Karpas-422 (cell line): ENCODE measurements at places on chromosomes 4 and X. TPM values are rescaled to one million over a fixed set of nuclear protein-coding genes. Genes with fewer than 3 reads are reported as not detected.

DNA sequence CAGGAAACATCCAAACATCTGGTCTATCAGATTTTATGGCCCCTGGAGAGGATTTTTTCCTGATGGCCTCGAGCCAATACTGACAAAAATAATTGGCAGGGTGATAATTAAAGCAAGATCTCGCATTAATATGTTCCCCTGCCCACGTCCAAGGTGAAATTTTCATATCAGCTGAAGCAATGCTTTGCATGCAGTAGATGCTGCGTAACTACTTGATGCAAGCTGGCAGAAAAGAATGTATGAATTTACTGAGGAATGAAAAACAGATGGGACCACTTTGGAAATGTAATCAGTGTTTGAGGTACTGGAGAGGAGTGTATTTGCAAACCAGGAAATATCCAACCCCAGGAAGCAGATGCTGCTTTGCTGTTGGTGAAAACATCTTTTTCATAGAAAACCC, 36.8 kb upstream of the REST start:
- H3K4me1 ChIP-seq, result peaks cover 3% of the 10 kb centered on the region; the same call in 1 of the 2 replicates
- DNase-seq, result no peak
- no peaks in the 10 kb centered on the region for H3K36me3 ChIP-seq
- no peak overlapping the region for H3K27ac ChIP-seq
- H3K4me3 ChIP-seq, result no peak overlapping the region

DNA sequence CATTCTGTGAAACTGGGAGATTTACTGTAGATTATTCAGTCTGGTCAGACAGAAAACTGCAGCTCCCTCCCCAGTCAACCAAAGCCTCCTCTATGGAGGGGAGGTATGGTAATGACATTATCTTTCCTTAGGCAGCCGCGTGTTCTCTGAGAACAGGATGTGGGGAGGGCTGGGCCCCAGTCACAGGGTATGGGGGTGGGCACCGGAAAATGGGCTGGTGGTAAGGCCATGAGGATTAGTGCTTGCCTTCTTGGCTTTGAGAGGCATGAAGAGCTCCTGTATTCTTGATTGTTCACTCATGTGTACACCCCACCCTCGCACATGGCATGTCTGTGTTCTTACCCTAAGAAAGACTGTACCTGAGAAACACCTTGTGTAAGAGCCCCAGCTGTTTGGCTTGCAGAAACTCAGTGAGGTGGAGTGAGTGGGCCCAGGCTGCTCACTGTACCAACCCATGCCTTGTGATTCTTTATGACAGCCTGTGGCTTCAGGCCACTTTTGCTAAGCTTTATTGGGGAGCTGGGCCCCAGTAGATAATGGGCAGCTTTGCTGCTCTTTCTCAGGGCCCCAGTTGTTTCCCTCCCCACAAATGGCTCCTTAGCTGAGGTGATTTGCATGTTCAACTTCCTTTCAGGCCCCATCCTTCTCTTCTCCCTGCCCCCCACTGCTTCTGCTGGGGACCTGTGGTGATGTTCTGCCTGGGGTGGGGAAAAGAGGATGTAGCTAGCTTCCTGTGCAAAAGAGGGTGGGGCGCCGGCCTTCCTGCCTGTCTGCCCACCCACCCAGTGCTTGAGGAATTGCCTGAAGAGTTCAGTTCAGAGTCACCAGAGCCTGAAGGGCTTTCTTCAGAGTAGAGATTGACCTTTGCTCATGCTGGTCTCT, 30.7 kb downstream of the MSN start:
- no peaks in the 10 kb centered on the region for H3K27me3 ChIP-seq
- H3K4me1 ChIP-seq, result peaks cover 92% of the 10 kb centered on the region
- no peaks in the 10 kb centered on the region for H3K36me3 ChIP-seq
- H3K4me3 ChIP-seq, result peak overlapping the region; percentile 49
- peak; percentile 91 for DNase-seq

- no peaks in the 10 kb centered on the region for H3K4me1 ChIP-seq
- DNase-seq, result no peak
- H3K27me3 ChIP-seq, result no peaks in the 10 kb centered on the region
- no peak overlapping the region for H3K27ac ChIP-seq
Observed at GRCh38 chr4:110361921-110362320, 114.0 kb upstream of the ENPEP start.

DNA sequence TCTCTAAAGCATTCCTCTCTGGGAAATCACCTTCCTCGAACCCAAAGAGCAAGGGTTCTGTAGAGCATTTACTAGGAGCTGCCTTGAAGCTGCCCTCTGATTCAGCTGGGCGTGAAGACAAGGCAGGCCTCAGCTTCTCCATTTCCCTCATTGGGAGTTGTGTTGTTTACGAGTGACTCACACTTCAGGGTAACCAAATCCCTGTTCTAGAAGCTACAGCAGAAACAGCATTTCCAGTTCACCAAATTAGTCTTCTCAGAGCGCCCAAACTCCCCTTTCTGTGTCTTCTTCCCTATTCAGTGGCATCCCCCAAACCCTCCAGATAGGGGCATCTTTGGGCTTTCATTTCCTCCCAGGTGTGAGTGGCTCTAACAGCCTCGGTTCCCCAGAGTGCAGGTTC, 863 bp upstream of the XPNPEP2 start:
- peaks cover 3% of the 10 kb centered on the region for H3K4me1 ChIP-seq
- DNase-seq, result peak; percentile 57
- no peaks in the 10 kb centered on the region for H3K36me3 ChIP-seq

DNA sequence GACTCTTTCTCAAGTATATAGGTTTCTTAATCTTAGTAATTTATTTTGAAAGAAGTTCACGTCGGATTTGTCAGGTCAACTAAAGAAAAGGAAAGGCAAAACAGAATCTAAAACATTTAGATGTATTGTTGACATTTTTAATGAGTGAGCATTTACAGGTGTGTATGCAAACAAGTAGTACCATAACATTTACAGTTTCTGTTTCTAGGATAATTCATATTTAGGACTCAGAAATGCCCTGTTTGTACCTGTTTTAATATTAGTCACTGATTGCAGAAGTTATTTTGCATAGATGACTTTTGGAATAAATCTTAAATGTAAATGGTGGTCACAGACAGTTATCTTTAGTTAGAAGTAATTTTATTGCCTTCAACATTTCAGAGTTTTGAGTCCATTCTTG, 151.3 kb upstream of the NUDT6 start:
- H3K27ac ChIP-seq, result no peak overlapping the region
- no peak overlapping the region for H3K4me3 ChIP-seq
- no peak for DNase-seq

DNA sequence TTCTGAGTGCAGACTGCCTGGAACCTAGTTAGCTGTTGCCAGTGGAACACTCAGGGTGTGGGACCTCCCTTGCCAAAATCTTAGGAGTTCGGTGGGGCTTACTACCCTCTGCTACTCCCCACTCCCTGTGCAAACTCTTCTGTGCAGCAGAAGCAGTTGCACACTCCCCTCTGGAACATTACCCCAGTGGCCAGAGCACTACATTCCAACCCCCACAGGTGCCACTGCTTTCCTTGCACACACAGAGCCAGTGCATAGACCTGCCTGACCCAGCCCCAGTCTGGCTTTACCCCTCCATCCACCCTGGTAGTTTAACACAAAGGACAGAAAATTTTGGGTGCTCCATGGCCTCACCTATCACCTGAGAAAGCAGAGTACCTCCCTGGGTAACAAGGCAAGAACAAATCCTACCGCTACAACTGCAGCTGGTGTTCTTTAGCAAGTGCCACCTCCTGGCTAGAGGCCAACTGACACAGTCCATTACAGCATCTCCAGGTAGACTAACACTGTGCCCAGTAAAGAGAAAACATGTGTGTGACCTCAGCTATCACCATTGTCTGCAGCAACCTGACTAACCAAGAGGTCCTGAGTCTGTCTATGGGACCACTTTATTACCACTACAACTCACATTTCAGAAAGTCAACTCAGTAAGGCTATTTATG, 11.5 kb upstream of the RASSF6 start:
- no peak for DNase-seq
- peaks cover 5% of the 10 kb centered on the region for H3K4me1 ChIP-seq
- H3K27ac ChIP-seq, result no peak overlapping the region
- no peaks in the 10 kb centered on the region for H3K36me3 ChIP-seq

GRCh38 chr4:78923464-78924312, 15.6 kb downstream of the PAQR3 start:
- no peak overlapping the region for H3K4me3 ChIP-seq
- H3K27me3 ChIP-seq, result no peaks in the 10 kb centered on the region
- no peak overlapping the region for H3K27ac ChIP-seq

DNA sequence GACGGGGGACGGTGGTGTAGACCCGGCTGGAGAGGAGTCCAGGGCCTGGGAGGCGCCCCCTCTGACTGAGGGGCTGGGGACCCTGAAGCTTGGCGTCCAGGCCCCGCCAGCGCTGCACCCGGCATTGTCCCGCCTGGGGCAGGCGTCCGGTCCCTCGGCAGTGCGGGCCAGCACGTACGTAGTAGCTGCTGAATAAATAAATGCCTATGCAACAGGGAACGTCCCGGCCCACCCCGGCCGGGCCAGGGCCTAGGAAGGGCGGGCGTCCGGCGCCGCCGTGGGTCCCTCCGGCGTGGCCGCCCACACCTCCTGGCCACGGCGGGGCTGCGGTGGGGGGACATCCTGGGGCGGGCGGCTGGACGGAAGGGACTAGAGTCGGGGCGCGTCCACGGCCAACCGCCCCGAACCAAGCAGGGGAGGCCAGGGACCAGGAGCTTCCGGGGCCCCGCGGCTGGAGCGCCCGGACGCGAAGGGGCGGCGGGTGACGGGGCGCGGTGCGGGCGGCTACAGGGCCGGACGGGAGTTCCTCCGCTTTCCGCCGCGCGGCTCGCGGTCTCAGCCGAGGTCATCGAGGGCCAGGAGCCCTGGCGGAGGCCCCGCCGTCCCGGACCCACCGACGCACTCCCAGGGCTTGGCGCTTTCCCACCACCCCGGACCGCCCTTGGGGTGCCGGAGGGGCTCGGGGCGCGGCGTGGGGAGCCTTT, 886 bp upstream of the WWC2 start:
- no peaks in the 10 kb centered on the region for H3K27me3 ChIP-seq
- no peak overlapping the region for H3K27ac ChIP-seq
- DNase-seq, result no peak
- H3K4me3 ChIP-seq, result no peak overlapping the region

DNA sequence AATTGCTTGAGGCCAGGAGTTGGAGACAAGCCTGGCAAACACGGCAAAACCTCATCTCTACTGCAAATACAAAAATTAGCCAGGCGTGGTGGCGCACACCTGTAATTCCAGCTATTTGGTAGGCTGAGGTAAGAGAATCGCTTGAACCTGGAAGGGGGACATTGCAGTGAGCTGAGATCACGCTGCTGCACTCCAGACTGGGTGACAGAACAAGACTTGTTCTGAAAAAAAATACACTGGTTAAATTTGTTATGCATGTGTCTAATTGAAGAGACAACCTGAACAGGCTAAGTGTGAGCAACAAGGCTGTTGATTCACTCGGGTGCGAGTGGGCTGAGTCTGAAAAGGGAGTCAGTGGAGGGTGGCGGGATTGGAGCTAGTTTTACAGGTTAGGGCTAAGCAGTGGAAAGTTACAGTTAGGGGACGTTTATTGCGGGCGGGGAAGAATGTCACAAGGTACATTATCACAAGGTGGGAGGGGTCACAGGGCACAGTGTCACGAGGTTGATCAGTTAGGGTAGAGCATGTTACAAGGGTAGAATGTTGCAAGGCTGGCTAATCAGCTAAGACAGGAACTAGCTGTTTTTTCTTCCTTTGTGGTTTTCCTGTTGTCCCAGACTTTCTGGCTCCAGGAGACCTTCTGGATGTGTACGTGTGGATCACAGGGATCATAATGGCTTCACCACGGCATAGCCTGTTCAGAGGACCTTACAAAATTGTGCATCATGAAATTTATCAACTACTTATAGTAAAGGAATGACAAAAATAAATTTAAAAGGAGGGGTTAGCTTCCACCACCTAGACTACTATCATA, 115.8 kb downstream of the NAA11 start:
- H3K36me3 ChIP-seq, result no peaks in the 10 kb centered on the region
- H3K27me3 ChIP-seq, result no peaks in the 10 kb centered on the region
- H3K27ac ChIP-seq, result no peak overlapping the region
- DNase-seq, result no peak

GRCh38 chr4:85774000-85774399, 299.1 kb downstream of the ARHGAP24 start:
- no peak for DNase-seq
- H3K27ac ChIP-seq, result no peak overlapping the region
- no peaks in the 10 kb centered on the region for H3K27me3 ChIP-seq
- H3K36me3 ChIP-seq, result no peaks in the 10 kb centered on the region
- no peak overlapping the region for H3K4me3 ChIP-seq

DNA sequence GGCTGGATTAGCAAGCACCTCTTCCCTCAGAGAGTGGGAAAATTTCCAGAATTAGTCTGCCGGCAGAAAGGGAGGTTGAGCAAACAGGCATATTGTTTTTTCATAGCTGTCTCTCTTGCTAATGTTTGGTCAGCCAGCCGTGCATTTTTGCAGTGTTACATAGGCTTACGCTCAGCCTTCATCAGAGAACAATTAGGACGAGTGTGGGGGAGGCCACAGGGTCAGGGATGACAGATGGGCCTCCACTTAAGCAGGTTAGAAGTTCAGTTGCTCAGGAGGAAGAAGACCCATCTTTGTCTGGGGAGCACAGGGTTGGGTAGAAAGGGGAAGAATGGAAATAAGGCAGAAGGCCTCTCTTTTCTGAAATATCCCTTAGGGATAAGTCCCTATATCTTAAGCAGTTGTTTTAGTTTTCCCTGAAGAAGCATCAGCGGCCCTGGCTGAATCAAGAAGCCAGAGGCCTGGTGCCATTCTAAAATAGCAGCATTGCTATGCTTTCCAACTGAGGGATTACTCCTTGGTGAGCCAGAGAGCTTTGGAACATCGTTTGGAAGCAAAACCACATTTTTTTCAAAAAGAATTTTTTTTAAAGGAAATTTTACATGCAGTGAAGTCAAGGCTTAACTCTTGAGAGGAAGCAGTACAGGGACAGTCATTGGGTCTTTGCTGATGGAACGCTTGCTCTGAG, 118.8 kb downstream of the SMIM20 start:
- no peak for DNase-seq
- H3K27me3 ChIP-seq, result no peaks in the 10 kb centered on the region
- no peak overlapping the region for H3K4me3 ChIP-seq
- peaks cover 11% of the 10 kb centered on the region for H3K4me1 ChIP-seq

DNA sequence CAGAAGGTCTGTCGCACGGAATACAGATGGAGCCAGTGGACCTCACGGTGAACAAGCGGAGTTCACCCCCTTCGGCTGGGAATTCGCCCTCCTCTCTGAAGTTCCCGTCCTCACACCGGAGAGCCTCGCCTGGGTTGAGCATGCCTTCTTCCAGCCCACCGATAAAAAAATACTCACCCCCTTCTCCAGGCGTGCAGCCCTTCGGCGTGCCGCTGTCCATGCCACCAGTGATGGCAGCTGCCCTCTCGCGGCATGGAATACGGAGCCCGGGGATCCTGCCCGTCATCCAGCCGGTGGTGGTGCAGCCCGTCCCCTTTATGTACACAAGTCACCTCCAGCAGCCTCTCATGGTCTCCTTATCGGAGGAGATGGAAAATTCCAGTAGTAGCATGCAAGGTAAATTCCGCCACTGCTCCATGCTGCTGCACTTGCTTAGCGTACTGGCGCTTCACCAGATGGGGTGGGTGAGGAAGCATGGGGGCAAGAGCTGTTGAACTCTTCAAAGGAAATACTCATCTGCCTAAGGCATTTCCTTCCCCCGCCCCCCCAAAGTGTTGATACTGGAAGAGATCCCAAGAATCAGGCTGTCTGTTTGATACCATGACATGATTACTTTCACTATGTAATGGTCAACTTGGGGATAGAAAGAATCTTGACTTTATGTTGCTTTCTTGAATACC, 24.8 kb downstream of the KLF3 start:
- no peaks in the 10 kb centered on the region for H3K36me3 ChIP-seq
- no peaks in the 10 kb centered on the region for H3K4me1 ChIP-seq
- H3K27me3 ChIP-seq, result no peaks in the 10 kb centered on the region
- H3K4me3 ChIP-seq, result no peak overlapping the region
- DNase-seq, result no peak
- no peak overlapping the region for H3K27ac ChIP-seq

Gene CFP
- 0.11 and 0.54 TPM in 2 replicates for total RNA-seq

Gene RTL5
- total RNA-seq, result 0.07 TPM in 1 of 2 replicates, not detected in the other

Gene FMR1
- total RNA-seq, result 36.5 and 36.6 TPM in 2 replicates

Gene PLAC1
- not detected in 2 replicates for total RNA-seq

Gene XK
- total RNA-seq, result 0.04 TPM in 2 replicates
